ENCODE measurements at places on chromosomes 11 and 22.

- no peak for DNase-seq
Observed at GRCh38 chr11:2471048-2471803, 26.4 kb downstream of the KCNQ1 start.

DNA sequence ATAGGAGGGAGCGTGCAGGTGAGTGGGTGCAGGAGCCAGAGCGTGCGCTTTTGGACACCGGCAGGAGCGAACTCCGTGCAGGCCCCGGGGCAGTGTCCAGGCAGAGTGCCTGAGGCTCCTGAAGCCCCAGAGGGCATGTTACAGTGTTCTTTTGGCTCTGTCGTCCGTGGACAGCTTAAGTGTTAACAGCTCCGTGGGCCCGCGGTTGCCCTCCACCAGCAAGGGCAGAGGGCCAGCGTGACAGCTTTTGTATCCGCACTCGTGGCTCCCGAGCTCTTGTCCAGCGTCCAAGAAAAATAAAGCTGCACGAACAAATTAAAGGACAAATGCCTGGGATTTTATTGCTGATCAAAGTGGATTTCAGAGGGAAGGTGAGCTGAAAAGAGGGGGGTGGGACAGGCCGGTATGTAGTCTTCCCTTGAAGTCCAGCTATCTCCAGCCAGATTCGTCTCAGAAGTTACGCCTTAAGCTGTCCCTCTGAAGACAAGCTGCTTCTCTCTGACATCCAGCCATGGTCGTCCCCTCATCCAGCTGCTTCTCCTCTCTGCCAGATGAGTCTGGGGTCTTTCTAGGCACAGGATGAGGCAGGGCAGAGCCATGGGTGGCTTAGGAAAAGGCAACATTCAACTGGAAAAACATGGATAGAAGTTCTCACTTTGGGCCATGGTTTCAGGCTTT lies 968 bp upstream of the TMEM109 start:
- no peak for DNase-seq

DNA sequence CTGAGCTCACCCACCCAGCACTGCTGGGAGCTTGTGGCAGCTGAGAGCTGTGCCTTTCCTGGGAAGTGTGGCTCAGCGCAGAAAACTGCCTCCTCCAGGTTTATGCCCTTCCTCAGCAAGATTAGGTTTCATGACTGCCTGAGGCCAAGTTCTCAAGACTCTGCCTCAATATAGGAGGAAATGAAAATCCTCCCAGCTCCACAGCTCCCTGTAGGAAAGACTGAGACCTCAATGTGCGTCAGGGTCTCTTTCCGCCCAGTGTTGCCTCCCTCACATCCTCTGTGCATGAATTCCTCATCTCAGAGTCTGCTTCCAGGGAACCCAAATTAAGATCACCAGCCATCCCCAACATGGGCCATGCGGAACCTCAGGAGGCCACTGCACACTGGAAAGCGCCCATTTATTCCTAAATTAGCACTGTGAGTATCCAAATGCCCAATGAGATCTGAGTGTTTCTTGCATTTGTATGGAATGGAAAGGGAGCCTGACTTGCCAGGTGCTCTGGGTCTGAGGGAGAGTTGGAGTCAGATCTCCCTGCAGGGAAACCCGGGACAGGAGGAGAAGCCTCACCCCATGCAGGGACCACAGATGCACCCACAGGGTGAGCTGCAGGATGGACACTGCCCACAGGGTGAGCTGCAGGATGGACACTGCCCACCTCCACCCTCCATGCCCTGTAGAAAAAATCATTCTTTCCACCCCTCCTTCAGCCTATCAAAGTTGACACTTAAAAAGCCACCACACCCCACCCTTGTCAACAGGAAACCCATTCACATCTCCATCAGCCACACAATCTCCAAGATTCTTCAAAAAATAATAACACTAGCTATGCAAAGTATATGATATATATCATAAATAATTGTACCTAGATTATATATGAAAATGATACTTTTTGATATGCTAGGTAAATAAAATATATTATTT lies 97.4 kb upstream of the IGLL5 start:
- no peak for DNase-seq

DNA sequence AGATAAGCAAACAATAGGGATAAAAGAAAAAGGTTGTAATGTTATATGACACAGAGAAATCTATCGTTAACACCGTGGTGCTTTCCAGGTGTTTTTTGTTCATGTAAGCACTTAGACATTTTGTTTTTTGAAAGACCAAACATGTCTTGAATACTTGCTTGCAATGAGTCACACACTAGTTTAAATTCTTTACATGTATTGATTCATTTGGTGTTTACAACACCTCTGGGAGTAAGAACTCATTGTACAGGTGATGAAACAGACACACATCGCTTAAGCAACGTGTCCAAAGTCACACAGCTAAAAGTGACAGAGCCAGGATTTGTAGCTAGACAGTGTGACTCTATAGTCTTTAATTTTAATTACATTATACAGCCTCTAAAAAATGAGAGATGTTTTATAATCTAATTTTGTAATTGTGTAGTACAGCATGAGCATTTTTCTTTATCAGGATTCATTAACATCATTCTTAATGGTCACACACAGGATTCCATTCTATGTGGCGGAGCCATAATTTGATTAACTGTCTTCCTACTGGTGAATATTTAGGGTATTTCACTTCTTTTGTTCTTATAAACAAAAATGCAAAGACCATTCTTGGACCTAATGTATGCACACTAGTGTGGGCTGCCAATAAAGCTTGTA lies 148.8 kb downstream of the DBX1 start:
- DNase-seq: no peak

GRCh38 chr11:78365381-78365792 lies 52.2 kb downstream of the GAB2 start:
- DNase-seq: no peak

DNA sequence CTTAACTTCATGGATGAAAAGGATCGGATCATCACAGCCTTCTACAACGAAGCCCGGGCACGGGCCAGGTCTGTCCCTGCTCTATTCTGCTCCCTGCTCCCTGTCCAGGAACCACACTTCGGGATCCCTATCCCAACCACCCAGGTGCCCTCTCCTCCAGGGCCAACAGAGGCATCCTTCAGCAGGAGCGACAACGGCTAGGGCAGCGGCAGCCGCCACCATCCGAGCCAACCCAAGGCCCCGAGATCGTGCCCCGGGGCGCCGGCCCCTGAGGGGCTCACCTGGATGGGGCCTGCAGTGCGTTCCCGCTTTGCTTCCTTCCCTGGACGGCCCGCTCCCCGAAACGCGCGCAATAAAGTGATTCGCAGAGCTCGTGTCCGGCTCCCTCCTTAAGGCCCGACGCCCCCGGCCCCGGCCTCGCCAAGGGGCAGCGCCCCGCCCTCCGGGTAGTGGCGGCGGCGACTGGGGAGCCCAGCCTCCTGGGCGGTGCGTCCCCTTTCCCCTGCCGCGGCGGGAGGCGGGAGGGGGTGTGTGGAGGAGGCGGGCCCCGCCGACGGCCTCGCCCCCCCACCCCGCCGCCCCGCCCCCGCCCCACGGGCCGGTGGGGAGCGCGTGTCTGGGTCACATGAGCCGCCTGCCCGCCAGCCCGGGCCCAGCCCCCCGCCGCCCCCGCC lies at the start of gene VEGFB:
Gene VEGFB, plus strand, starts transcription at position 672 of the 674 bp plus-strand sequence. CDS start 250 bp downstream, outside the sequence.
- DNase-seq: peak; percentile 36

DNA sequence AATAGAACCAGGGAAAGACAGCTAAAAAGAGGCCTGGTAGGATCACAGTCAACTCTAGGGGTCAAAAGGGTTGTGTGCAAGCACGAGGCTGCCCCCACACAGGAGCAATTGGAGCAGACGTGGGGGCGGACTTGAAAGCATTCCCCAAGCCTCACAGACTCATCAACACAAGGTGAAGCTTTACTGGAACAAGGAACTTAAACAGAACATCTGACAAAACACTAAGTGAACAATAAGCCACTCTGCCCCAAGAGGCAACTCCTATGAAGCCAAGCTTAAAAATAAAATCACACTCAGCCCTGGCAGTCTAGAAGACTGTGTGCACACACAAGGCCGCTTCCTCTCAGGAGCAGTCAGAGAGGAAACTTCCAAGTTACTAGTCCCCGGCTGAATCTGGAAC lies 32.2 kb upstream of the TEAD1 start:
- DNase-seq: no peak

- no peak for DNase-seq
Observed at GRCh38 chr11:93542811-93543229, 371 bp downstream of the SMCO4 start.

DNA sequence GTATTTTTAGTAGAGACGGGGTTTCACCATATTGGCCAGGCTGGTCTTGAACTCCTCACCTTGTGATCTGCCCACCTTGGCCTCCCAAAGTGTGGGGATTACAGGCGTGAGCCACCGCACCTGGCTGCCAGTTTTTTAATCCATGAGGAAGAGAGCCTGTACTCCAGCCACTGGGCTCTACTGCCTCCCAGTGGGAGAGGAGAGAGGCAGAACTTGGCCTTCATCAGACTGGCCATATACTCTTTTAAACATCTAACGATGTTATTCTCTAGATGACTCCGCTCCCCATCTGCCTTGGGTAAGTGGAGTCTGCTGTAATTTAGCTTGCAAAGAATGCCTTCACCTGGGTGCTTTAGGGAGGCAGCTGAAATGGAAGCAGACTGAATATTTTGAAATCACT lies 34.6 kb downstream of the SLC6A5 start:
- no peak for DNase-seq

- no peak for DNase-seq
Observed at GRCh38 chr11:2898366-2899079, 12.9 kb upstream of the CDKN1C start.

DNA sequence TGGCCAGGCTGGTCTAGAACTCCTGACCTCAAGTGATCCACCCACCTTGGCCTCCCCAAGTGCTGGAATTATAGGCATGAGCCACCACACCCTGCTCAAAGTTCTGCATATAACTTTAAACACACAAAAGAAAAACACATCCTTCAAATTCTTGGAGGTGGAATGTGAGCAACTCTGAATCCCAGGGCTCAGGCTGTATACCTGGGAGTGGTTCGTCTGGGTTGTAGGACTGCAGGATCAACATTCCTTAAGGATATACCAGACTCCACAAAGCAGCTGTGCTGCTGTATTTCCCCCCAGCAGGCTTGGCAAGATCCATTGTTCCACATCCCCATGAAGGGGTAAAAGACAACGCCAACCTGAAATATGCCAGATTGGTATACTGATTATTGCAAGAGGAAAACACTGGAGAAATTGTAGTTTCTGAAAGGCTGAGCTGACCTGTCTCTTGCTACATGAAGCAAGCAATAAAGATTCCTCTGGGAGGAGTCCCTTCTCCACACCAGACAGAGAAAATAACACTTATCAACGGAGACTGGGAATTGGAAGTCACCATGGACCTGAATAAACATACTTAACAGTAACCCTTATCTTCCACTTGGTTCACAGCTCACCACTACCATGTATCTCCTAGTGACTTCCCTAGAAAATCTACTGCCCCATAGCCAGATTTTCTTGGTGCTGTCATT lies 12.2 kb upstream of the RPS3 start:
- DNase-seq: no peak

DNA sequence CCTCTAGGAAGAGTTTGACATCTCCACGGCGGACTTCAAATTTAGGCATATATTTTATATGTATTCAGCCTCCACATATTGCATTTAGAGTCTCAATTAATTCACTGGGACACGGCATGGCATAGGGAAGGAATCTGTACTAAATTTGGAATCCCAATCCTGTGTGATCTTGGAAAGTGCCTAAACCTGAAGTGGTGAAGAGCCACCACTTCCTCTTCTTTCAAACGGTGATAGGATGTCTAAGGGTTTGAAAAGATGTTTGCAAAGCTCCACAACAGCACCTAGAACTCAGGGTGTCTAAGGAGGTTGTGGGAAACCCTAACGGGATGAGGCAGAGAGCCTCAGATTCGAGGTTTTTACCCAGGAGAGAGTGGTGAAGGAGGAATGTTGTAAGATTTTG lies 1.0 kb upstream of the L3MBTL2 start:
- no peak for DNase-seq

DNA sequence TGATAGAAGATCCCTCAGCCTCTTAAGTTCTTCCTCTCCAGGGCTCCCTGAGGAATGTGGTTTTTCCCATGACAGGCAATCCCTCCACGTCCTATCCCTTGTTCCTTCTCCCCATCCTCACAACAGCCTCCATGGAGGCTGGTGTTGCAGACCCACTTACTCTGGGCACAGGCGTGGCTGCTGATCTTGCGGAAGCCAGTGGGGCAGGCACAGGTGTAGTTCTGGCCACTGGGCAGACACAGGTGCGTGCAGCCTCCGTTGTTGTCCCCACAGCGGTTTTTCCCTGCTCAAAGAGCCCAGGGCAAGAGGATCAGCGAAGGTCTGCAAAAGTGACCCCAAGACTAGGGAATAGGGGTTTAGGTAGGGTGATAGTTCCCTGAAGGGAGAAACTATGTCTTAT lies 29.1 kb downstream of the LRP4 start:
- no peak for DNase-seq

GRCh38 chr11:66975405-66976027 lies 412 bp downstream of the C11orf86 start:
- no peak for DNase-seq

DNA sequence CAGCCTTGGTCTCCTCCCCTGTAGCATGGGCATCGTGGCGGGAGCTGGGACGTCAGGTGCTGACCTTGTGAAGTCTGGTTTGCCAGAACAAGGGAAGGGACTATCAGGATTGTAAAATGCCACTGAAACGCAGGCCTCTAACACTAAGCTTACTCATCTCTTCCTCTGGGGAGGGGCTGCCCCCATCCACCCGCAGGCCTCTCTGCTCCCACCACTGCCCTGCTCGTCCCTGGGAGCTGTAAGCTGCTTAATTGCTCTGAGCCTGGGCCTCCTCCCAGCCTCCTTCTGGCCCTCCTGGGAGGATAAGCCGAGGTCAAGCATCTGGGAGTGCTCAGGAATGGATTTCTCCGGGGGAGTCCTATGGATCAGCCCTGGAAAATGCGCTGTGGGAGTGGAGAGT lies 8.4 kb downstream of the SHISAL1 start:
- peak; percentile 38 for DNase-seq

DNA sequence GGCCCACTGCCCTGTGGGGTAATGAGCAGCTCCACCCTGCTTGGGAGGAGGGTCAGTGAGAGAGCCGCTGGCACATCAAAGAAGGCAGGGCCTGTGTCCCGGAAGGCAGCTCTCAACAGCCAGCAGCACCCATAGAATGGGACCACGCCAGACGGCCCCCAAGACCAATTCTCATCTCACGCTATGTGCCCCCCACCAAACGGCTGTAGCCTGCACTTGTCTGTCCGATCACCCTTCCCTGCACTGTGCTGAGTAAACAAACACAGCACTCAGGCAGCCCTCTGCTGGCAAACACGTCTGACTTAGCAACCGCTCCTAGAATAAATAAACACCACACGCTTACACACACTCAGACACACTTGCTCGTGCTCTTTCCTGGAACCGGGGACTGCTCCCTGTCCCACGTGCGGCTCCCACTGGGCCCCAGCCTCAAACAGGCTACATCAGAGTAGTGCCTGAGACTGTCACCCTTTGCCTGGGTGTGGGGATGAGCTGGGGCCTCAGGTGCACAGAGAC lies 53.2 kb upstream of the CDON start:
- peak; percentile 75 for DNase-seq

GRCh38 chr11:14065681-14066080 lies 103.2 kb downstream of the SPON1 start:
- DNase-seq: no peak

GRCh38 chr11:9380773-9381172 lies 3.7 kb upstream of the IPO7 start:
- DNase-seq: no peak

All from NCI-H524 (cell line).